HL-60 (cell line): ENCODE measurements at places on chromosomes 2 and 18.

DNA sequence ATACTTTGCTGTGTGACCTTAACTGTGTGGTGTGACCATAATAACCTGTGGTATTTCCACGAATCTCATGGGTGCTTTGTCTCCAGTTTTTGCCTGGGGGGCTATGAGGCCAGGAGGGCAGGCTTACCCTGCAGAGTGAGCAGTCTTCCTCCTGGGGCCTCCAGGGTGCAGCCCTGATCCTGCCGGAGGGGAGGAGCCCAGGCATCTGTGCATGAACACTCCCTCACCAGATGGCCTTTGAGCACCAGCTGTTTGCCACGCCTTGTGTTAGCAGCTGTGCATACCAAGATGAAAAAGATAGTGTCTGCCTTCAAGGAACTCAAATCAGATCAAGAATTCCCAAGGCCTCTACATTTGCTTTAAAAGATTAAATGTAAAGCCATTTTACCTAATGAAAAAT, 75.0 kb upstream of the RBM44 start:
- DNase-seq, result no peak

DNA sequence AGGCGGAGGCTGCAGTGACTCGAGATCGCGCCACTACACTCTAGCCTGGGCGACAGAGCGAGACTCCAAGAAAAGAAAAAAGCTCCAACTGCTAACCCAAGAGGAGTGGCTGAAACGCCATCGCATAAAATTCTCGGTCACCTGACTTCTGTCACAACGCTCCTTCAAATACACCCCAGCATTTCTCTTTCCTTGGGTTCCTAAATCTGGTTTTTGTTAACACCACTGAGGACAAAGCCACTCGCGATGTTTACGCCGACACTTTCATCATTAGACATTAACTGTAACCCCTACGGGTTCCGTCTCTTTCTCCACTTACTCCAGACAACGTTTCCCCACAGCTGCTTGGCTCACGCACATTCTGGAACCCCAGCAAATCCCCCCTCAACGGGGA, 679 bp downstream of the CLK1 start:
- no peak for DNase-seq

DNA sequence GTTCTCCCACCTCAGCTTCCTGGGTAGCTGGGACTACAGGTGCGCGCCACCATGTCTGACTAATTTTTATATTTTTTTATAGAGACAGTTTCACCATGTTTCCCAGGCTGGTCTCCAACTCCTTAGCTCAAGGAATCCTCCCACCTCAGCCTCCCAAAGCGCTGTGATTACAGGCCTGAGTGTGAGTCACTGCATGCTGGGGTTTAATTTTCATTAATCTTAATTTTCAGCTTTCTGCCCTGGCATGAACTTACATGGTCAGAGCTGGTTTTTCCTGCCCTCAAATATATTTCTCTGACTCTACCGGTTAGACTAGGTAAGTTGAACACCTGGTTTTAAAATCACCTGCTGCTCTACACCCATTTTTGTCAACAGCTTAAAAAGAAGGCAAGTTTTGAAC, 3.1 kb downstream of the MARCHF7 start:
- DNase-seq, result no peak

DNA sequence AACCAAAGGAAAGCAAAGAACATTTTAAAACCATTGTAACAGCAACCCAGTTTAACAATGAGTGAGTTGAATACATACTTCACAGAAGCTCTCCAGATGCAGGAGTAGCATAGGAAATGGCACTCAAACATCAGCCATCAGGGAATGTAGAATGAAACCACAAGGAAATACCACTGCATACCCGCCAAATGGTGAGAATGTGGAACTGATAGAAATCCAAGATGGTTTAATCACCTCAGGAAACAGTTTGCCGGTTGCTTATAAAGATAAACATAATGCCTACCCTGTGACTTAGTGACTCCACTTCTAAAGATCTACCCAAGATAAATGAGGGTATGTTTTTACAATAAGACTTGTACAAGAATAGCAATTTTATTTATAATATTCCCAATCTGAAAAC, 132.0 kb downstream of the GALNT1 start:
- DNase-seq, result no peak

GRCh38 chr2:148896136-148896535, 21.1 kb downstream of the KIF5C start:
- no peak for DNase-seq
